NCI-H2029 (cell line): ENCODE measurements at places on chromosomes 3 and 15.

DNA sequence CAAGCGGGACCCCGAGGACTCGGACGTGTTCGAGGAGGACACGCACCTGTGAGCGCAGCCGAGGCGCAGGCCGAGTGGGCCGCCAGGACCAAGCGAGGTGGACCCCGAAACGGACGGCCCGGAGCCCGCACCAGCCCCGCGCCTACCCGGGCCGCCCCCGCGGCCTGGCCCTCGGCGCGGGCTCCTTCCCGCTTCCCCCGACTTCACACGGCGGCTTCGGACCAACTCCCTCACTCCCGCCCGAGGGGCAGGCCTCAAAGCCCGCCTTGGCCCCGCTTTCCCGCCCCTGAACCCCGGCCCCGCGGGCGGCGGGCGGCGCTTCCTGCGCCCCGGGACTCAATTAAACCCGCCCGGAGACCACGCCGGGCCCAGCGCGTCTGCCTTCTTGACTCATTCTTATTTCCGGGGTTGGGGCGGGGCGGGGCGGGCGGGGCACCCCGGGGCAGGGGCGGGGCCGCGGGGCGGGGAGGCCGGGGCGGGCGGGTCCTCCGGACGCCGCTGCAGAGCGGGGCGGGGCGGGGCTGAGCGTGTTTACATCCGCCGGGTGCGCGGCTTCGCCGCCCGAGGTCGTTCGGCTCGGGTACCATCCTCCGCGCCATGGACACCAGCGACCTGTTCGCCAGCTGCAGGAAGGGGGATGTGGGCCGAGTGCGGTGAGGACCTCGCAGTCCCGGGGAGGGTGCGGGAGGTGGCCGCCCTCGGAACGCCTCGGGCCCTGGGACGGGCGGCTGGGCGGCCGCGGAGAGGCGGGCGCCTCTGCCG lies at the start of gene ABTB1:
TSS of gene ABTB1 (plus strand) at position 524 of the 762 bp plus-strand sequence. CDS start at position 598, 74 bp downstream.
- DNase-seq, result peak; percentile 79

DNA sequence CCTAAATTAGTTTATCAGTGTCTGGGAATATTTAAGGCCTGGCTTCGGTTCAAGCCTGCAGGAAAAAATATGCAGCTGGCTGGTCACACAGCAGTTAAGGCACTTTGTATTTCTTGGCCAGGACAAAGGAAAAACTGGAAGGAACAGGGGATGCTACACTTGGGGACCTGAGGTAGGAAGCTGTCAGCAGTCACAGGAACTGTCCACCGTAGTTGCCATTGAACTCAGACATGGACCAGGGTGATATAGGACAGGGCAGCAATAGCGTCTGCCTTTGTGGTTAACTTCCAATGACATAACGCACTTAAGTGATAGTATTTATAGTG lies 49.1 kb downstream of the NR1D2 start:
- no peak for DNase-seq

- no peak for DNase-seq
These were observed 334.4 kb upstream of the TRIM42 start for GRCh38 chr3:140343211-140344081.

DNA sequence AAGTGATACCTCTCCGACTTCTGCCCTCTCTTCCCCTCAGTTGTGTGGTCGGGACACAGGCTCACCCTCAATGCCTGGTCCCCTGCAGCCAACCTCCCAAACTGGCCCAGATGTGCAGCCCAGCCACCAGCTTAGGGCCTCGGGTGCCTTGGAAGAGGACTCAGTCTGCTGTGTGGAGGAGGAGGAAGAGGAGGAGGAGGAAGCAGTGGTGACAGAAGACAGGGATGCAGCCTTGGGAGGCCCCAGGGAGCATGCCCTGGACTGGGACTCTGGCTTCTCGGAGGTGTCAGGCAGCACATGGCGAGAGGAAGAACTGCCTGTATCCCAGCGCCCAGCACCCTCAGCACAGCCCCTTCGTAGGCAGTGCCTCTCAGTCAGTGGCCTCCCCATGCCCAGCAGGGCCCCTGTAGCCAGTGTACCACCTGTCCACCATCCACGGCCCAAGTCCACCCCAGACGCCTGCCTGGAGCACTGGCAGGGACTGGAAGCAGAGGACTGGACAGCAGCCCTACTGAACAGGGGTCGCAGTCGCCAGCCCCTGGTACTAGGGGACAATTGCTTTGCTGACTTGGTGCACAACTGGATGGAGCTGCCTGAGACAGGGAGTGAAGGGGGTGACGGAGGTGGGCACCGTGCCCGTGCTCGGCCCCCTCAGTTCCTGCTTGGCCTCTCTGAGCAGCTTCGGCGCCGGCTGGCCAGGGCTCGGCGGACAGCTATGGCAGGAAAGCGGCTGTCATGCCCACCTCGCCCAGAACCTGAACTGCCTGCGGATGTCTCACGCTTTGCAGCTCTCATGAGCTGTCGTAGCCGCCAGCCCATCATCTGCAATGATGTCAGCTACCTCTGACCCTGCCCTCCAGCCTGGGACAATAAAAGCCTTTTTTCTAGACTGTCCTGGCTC lies 1.3 kb downstream of the INKA1 start:
- DNase-seq, result no peak

GRCh38 chr3:171200052-171200749 lies 173.7 kb upstream of the SLC2A2 start:
- DNase-seq, result no peak

GRCh38 chr3:94285872-94286271 lies 223.0 kb downstream of the NSUN3 start:
- DNase-seq, result no peak

- DNase-seq, result no peak
These were observed 35.0 kb upstream of the DENND4A start for GRCh38 chr15:65827065-65827464.

- no peak for DNase-seq
These were observed 99.7 kb downstream of the NAALADL2 start for GRCh38 chr3:174958671-174959328.

DNA sequence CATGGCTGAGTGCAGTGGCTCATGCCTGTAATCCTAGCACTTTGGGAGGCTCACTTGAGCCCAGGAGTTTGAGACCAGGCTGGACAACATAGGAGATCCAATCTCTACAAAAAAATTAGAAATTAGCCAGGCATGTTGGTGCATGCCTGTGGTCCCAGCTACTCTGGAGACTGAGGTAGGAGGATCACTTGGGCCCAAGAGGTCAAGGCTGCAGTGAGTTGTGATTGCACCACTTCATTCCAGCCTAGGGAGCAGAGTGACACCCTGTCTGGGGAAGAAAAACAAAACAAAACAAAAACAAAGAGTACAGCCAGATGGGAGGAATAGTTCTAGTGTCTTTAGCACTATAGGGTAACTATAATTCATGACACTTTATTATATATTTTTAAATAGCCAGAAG lies 26.2 kb upstream of the COMMD4 start:
- DNase-seq, result no peak

- no peak for DNase-seq
These were observed 224.8 kb upstream of the IL12A start for GRCh38 chr3:159763602-159764489.

- no peak for DNase-seq
These were observed 32.2 kb downstream of the PTPN23 start for GRCh38 chr3:47412842-47413520.

DNA sequence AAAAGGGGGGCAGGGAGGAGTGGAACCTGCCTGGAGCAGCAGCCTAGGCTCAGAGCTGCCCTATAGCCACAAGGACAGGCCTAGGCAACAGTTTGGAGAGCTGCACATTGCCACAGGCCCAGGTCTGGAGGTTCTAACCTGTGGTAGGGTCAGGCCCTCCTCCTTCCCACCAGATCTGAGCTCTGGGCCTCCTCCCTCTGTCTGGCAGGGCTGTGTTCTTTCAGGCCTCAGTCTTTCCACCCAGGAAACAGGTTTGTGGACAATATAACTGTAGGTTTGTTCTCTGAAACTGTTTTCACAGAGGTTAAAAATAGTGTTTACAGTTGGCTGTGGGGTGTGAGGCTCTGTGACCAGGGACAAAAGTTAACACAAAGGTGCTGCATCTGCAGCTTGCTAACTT lies 9.0 kb upstream of the CAMKV start:
- DNase-seq, result no peak

DNA sequence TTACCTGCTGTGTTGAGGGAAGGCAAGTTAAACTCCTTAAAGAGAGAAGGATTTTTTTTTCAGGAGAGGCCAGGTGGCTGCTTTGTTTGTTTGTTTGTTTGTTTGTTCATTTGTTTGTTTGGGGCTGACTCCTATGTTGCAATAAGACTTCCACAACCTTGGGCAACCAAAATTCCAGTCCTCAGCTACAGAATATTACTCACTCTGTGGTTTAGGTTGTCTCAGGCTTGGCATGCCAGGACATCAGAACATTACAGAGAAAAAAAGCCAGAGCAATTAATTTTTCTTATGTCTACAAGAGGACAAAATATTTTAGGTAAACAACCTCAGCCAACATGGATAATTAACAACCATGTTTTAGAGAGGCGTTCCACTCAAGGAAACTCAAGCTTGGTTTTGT lies 156.7 kb upstream of the ATP11B start:
- no peak for DNase-seq

- no peak for DNase-seq
These were observed 2.2 kb upstream of the ITIH3 start for GRCh38 chr3:52792413-52792812.

GRCh38 chr3:13717222-13717895 lies 162.5 kb downstream of the WNT7A start:
- no peak for DNase-seq

GRCh38 chr15:33066584-33066983 lies 127.9 kb downstream of the FMN1 start:
- no peak for DNase-seq

DNA sequence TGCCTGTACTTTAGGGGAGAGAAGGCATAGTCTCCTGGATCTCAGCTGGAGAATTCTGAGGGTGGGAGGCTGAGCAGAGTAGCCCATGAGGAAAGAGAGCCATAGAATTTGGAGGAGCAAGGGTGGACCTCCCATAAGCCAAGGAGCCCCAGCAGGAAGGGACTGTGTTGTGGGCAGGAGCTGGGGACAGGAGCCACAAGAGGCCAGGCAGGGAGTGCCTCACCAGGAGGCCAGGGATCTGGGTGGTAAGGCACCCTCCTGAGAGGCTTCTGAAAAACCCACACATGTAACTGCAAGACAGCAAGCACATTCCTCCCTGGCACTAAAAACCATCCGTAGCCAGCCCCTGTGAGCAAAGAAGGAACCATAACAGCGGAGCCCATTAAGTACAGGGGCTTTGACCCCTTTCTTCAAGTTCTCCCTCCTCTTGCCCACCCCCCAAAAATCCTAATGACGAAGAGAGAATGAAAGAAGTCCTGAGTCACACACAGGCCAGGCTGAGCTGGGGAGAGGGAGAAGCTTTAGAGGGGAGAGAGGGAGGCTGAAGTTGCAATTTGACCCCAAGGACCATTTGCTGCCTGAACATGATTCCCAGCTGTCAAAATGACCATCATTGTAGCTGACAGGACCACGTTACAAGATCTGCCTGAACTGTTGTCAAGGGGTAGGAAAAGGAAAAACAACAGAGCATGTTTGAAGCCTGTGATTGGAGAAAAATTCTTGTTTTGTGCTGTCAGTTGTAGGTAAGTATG lies 82.6 kb downstream of the TRIM42 start:
- no peak for DNase-seq

- no peak for DNase-seq
These were observed 89.9 kb downstream of the IQSEC1 start for GRCh38 chr3:12983319-12983718.

DNA sequence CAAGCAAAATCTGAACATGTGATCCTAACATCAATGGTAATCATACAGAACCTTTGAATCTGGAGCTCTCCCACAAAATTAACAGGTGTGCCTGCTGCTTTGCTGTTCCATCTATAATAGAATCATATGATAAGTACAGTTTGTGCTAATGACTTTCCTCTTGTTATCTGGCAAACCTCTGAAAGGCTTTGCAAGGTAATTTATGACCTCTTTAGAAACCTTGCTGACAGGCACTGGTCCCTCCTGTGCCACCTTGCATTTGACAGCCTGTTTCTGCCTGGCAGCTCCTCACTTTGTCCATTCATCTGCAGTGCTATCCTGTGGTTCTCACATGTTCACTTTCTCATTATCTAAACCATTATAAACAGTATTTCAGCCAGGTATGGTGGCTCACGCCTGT lies 10.2 kb upstream of the HTR3C start:
- no peak for DNase-seq

DNA sequence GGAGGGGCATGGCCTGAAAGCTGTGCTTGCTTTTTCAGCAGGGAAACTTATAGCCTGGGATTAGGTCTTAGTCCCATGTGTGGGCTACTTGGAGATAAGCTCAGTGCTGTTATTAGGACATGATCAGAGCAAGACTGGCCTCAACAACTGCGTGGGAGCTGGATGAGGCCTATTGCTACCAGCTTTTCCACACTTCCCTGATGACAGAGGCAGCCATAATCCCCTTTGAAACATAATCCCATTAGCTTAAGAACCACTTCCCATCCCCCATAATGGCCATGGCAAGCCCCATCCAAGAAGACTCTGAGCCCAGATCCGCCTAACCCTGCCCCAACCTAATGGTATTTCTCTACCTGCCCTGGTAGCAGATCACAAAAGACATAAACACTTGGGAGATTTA lies 26.6 kb upstream of the GK5 start:
- no peak for DNase-seq

GRCh38 chr3:117417411-117417810 lies 707.8 kb downstream of the TUSC7 start:
- no peak for DNase-seq

DNA sequence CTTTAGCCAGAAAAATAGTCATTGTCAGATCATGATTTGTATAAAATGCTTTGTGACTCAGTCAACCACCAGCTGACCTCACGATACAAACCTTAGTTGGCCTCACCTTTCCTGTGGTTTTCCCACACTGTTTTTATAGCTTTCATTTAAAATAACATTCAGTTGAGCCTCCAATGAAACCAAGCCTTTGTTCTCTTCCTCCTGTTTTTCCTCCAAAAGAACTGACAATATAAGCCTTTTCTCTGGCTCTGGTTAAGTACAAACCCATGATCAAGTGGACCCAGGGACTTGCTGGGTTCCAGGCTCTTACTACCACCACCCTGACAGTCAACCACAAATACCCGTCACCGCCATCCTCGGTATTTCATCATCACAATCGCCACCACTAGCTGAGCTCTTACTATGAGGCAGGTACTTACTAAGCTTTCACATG lies 81.7 kb downstream of the TAMM41 start:
- DNase-seq, result no peak

- DNase-seq, result no peak
These were observed 53.1 kb downstream of the ARRDC4 start for GRCh38 chr15:98013631-98014030.

DNA sequence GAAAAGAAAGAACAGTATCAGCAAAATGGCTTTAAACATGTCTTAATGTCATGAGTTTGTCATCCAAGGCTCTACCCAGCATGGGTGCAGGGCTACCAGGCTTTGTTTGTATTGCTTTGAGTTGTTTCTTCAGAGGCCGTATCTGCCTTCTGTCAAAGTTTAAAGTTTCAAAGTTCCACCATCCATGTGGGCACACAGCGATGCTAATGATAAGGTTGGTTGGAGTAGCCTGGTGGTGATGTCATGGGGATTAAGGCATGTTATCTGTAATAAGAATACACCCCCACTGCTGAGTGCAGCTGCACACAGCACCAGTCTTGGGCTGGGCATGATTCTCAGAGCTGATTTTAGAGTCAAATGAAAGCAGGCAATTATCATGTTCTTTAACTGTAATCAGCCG lies 72.0 kb upstream of the LRTM1 start:
- DNase-seq, result no peak
